ENCODE measurements at places on chromosomes 11 and 22.

DNA sequence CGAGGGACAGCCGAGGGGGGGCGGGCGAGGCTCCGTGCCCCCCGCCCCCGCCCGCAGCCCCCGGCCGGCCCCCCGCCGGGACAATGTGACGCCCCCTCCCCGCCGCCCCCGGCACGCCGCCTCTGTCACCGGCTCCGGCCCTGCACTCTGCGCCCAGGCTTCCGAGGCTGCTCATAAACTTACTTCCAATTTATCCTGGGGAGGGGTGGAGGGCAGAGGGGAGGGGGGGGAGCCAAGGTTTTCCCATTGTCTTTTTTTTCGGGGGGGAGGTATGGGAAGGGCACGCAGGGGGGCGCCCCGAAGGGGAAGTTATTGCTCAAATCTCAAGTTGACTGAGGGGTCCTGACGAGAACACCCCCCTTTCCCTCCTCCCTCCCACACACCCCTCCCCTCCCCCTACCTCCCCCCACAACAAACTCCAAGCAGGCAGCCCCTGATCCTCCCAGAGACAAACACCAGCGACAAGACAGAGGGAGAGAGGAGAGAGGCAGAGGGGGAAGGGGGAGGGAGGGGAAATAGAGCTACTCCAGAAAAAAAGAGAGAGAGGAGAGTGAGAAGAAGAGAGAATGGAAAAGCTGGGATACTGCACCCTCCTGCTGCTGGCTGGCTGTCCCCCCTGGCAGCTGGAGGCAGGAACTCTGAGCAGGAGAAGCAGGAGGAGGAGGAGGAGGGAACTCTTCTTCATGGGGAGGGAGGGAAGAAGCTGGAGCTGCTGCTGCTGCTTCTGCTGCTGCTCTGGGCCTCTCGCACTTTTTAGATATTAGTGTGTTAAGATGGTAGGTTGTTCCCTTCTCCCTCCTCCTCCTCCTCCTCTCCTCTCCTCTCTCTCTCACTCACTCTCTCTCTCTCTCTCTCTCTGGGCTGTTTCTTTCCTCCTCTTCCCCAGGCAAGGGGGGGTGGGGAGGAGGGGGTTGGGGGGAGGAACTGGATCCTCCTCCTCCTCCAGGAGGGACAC, 631 bp downstream of the PHF21A start:
- DNase-seq = no peak

- no peak for DNase-seq
These were observed 65.6 kb downstream of the SHANK2 start for GRCh38 chr11:71186806-71187205.

DNA sequence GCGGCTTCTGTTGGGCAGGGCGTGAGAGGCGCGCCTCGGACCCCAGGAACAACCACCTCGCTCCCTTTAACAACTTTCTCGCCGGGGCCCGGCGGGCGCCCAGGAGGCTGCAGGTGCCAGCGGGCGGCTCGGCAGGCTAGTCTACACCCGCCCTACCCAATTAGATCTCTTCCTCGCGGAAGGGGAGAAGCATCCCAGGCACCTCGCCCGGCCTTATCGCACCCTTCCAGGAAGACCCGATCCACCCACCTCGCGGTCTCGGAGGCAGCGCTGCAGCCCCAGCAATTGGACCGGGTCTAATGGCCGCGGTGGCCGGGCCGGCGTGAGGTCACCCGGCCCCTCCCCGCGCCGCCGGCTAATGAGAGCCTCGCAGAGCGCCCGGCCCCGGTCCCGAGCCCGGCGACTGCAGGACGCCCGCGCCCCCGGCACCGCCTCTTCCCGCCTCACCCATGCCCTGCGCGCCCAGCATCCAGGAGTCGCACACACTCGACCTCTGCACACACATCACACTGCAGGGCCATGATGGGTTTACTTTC, at the start of gene PLAAT3:
TSS of gene PLAAT3 (minus strand) at position 298 of the 536 bp plus-strand sequence. CDS start 419 bp downstream, outside the sequence.
- DNase-seq = no peak

- DNase-seq = no peak
These were observed 6.7 kb upstream of the SEPTIN5 start for GRCh38 chr22:19707347-19708290.
